ENCODE measurements at places on chromosomes 5 and 9.

DNA sequence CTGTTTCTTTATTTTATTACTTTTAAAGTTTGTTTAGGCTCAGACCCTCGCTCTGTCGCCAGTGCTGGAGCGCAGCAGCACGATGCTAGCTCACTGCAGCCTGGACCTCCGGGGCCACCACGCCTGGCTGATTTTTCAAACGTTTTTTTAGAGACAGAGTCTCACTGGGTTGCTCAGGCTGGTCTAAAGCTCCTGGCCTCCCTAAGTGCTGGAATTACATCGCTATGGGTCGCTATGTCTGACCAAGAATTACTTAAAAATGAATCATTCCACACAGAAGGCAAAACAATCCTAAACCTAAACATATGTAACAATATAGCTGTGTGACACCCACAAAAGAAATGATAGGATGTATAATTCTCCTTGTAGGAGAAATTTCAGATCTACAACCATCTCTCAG is 86.9 kb upstream of the SIMC1 start:
- DNase-seq, result no peak

DNA sequence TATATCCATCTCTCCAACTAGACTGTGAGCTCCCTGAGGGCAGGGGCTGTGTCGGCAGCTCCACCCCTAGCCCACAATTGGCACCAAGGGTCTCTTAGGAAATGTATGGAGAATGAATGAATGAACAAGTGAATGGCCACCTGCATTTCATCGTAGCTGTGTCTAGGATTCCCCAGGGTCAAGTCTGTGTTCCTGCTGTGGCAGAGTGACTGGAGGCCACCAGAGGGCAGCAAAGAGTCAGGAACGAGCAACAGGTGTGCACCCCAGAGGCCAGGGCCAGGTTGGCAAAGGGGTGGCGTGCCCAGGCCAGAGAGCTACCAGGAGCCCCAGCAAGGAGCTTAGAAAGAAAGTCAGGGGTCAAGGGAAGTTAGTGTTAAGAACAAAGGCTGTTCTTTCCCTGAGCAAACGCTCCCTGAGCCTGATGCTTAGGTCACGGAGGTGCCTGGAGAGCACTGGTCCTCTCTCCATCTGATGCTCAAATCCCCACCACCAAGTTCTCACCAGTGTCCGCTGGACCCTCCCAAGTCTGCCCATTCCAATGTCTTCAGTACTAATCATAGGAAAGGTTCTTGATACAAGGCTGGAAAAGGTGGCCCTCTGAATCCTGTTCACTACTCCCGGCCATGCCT is 160.7 kb downstream of the PAX5 start:
- DNase-seq, result peak; percentile 66

DNA sequence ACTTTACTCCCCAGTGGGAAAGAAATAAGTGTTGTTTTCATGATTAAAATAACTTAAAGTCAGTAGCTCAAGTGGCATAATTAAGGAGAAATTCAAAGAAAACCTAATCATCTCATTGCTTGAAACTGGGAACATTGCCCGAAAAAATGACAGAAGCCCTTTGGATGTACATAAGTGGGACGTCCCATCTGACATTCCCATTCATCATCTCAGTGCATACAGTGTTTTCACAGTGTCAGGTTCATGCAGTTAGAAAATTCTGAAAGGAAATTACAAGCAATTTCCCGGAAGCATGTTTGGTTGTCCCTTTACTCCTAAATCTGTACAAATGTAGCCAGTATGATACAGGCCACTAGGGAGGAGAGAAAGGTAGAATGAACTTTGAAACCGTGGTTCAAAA is 95.6 kb downstream of the ADAMTS16 start:
- no peak for DNase-seq

GRCh38 chr5:178661836-178662540 is 35.1 kb upstream of the CLK4 start:
- no peak for DNase-seq

- DNase-seq, result no peak
Observed at GRCh38 chr9:77569335-77569734, 78.8 kb downstream of the GNA14 start.

DNA sequence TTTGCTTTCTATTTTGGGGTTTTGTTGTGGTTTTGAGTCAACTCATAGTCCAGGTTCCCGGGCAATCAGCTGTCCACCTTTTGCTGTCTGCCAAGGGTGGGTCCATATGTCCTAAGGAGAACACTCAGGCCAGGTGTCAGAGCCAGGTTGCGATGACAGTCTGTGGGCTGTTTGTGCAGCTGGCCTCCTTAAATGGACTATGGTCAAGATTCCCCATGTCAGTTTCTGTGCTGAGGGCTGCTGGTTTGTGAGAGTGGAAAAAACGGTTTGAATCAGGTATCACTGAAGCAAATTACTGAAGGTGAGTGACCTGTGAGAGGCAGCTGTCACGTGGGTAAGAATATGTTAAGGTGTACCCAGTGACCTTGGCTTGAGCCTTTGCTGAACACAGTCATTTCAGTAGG is 33.0 kb downstream of the SNX30 start:
- no peak for DNase-seq

DNA sequence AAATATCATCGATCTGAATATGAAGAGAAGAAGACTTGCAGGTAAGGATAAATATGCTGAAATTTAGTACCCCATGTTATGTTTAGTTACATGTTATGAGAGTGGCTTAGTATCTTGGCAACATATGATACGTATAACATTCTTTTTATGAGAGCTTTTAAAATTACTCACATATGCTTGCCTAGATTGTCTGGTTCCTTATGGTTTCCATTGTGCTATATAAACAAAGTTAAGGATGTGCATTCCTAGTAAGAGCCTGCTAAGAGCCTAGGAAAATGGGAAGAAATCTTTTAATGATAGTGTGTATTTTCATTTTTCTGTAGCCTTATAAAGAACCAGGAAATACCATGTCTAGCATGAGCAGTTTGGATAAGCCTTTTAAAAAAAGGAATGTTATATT is 112.0 kb upstream of the KCNN2 start:
- no peak for DNase-seq

- peak; percentile 93 for DNase-seq
Observed at GRCh38 chr5:177455036-177455660, 8.5 kb downstream of the PRR7 start.

- no peak for DNase-seq
Observed at GRCh38 chr5:51276250-51276649, 107.0 kb upstream of the ISL1 start.

- no peak for DNase-seq
Observed at GRCh38 chr9:136239135-136239982, 6.3 kb downstream of the QSOX2 start.

DNA sequence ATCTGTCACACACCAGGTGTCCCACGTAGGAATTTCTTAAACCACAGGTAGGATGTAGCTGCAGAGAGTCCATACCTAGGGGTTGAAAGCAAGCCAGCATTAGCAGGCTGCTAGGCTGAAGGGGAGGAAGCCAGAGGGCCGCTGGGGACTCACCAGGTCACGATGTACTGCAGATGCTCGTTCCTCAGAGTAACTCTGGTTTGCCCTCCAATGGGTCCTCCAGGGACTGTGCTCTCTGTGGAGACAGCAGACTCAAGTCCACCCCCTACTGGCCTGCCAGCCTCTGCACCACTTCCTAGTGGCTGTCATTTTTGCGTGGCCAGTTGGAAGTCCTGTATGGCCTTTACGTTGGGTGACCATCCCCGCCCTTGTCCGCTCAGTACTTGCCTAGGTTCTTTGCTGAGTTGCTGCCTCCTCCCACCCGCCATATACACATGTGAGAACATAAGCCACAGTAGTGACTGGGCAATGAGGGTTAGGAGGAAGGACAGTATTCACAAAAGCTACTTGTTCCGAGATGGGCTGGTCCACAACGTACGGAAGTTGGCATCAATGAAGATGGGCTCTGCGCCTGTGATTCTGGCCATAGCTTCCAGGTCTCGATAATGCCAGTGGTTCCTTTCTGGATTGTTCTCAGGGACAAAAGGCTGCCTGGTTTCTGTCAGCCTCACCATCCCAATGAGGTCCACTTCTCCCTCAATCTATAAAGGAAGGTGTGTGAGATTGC is 4.1 kb downstream of the RPL7A start:
- DNase-seq, result peak; percentile 41

GRCh38 chr5:42689391-42689790 is 67.2 kb upstream of the CCDC152 start:
- no peak for DNase-seq

GRCh38 chr9:121226175-121226574 is 24.5 kb upstream of the RAB14 start:
- no peak for DNase-seq

DNA sequence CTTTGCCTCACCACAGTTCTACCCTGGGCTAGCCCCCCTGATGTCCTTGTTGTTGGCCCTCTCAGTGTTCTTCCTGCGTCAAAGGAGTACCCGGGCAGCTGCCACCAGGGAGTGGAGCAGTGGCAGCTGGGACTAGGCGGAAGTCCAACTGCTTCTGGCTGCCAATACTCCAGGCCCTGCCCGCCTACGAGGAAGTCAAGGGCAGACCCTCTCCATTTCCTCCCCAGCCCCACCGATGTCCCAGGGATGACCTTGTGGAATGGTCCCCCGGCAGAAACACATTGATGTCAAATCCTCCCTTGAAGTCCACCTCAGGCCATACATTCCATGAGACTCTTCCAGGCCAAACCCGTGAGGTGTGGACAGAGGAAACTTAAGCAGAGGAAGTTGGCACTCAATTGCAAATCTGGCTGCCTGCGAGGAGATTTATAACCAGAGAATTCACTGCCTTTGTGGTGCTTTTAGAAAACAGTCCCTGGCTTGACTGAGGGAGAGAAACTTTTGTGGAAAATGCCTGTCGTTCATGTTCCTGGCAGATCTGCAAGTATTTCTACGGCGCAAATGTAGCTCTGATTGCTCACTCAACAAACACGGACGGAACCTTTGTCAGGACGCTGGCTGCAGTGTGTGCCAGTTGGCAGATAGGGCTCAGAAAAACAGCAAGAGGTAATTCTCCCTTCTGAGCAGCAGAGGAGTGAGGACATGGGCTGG is 339.7 kb downstream of the RAB3C start:
- no peak for DNase-seq

- no peak for DNase-seq
Observed at GRCh38 chr5:166369346-166369745, 1922.1 kb upstream of the WWC1 start.

DNA sequence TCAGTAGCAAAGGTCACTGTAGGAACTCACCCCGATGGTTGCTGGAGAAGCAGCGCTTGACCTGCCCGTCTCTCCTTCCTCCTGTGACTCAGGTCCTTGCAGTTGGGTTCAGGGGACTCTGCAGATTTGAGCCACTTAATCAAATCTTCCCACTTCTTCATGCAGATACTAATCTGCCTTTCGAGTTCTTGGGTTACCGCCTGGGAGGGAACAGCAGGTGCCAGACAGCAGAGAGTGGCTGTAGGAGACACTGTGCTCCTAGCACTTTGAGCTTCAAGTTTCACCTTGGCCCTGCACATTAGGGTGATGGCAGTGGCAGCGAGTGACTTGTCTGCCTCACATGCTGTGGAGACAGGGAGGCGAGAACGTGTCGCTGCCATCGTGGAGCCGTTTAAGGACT is 478.3 kb downstream of the PSAT1 start:
- no peak for DNase-seq

- no peak for DNase-seq
Observed at GRCh38 chr5:143836161-143836725, 24.3 kb downstream of the HMHB1 start.

- DNase-seq, result no peak
Observed at GRCh38 chr9:37290366-37290939, 132.0 kb upstream of the GRHPR start.

DNA sequence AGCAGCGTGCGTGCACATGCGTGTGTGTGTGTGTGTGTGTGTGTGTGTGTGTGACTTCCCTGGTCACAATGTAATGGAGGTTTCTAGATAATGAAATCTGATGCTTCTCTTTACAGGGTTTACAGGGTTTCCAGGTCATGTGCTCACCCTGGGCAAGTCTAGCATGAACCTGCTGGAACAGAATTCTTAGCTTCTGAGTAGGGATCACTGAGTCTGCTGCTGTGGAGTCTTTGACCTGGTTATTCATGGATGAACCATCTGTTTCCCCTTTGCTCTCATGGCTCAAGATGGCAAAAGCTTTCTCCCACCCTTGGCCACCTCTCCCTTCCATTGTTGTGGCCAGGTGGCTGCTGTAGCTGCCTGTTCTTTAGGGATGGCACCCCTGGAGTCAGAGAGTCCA is 111.6 kb upstream of the SHB start:
- DNase-seq, result no peak

DNA sequence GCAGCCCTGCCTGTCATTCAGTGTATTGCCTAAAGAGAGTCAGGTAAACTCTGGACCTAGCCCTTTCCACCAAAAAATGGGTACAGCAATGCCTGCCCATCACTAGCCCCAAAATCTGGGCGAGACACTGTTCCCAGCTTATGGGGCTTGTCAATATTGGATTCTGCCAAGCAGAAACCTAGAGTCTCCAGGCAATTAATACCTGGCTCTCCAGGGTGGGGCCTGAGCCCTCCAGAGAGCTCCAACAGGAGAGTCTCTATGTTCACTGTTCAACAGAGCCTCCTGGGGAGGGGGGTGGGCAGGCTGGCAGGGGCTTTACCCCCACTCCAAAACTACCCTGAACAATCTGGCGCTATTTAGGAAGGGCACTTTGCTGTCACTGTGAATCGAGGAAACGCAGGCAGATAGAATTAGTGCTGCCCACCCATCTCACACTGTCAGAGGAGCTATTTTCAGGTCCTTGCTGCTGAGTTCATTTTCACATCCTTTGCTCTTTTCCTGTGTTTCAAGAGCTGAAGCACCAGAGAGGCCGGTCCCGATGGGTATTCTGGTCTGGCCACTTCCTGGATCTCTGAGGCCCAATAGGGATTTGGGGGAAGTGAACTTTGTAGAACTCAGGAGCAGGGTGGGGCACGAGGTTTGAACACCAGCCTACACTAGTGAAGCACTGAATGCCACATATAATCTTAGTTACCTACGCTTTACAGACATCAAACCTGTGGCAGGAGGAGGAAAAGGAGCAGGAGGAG is 121.8 kb downstream of the C5orf15 start:
- no peak for DNase-seq

DNA sequence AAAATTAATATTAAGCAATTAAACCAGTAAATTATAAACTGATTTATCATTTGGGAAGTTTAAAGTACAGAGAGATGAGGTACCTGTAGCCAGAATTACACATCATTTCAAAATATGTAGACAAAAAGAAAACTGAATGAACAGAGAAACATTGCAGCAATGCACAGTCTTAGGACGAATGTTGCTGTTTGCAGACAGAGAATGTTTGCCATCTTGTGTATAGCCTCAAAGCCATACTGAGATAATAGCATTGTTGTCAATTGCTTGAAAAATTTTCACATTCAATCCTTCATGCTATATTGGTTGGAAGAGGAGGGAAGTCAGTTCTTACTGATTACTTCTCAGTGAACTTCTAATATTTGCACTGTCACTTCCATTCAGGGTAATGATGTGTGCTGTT is 326.2 kb downstream of the PRR16 start:
- no peak for DNase-seq

- no peak for DNase-seq
Observed at GRCh38 chr5:149803641-149804468, 73.7 kb downstream of the PPARGC1B start.

DNA sequence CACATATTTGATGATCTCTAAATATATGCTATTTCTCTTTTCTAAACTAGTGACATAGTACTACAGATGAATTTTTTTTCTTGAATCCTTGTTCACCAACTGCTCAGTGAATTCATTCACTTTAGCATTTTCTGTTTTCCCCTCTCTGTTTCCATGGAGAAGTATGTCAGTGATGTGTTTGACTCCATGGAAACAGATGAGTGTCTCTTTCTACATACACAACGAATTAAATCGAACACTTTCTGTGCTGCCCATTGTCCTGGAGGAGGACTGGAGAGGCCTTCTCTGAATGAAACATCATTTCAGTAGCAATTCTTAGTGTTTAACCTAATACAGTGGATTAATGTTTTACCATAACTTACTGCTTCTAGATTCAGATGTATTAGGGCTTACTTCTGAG is 9.5 kb downstream of the INVS start:
- no peak for DNase-seq

- DNase-seq, result no peak
Observed at GRCh38 chr9:5815461-5815860, 17.5 kb downstream of the ERMP1 start.
